ENCODE measurements at places on chromosomes 7 and 10.

DNA sequence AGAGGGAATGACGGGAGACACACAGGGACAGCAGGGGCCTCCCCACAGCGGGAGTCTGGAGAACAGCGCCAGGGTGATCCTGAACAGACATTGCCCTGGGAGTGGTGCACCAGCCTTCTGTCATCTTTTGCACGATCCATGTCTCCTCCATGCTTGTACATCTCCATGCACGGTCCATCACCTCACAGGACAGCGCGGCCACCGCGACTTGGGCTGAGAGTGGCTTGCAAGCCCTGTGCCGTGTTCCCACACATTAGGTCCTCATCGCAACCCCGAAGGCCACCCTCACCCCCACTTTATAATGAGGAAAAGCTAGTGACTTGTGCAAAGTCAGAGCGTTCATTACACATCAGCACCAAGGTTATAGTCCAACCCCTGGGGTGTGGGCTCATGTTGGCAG, 64.7 kb downstream of the CDH23 start:
- no peak for DNase-seq

DNA sequence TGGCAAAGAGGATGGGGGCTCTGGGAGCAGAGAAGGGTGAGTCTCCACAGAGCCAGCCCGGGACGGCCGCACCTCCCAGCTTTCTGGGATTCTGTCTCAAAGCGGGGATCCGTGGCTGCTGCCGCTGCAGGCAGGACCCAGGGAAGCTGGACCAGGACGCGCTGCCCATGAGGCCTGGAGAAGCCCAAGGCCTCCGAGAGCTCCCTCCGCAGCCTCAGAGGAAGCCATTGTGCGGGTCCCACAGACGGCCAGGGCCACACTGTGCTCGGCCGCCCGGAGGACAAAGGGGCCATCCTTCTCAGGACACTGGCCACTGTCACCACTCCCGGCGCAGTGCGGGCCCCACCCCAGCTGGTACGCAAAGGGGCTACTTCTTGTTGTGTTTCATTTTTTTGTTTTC, 79.3 kb upstream of the PDGFA start:
- no peak for DNase-seq

GRCh38 chr7:119514326-119514725, 758.6 kb upstream of the KCND2 start:
- DNase-seq, result no peak

DNA sequence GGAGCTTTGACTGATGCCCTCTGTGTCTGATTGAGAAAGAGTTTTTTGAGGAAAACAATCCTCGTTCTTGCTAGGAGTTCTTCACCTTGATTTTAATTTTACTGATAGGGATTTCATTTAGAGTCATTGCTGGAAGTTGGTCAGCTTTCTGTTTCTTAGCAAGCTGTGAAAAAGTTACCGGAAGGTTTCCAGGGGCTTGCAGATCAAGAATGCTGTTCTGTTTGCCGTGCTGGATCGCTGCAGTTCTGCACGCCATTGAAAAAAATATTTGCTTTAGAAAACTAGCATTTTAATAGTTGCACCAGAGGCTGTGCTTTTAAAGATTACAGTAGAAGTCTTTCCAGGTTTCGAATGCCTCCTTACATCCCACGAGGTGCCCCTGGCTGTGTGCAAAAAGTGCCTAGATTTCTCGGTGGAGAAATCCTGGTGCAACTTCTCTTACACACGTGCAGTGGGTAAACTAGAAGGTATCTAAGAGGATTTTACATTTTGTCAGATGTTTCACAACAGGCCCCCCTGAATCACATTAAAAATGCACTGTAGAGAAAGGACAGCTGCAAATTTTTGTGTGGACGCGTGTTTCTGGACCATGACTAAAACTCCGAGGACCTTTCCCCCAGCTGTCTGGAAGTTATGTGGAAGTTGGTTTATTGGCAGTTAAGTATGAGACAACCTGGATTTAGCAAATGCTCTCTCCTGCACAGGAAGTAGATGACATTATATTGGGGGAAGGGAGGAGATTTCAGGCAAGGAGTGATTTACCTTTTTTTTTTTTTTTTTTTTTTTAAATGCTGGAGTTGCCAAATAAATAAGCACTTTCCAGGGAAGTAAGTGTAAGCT, 5.8 kb downstream of the TCF7L2 start:
- no peak for DNase-seq

DNA sequence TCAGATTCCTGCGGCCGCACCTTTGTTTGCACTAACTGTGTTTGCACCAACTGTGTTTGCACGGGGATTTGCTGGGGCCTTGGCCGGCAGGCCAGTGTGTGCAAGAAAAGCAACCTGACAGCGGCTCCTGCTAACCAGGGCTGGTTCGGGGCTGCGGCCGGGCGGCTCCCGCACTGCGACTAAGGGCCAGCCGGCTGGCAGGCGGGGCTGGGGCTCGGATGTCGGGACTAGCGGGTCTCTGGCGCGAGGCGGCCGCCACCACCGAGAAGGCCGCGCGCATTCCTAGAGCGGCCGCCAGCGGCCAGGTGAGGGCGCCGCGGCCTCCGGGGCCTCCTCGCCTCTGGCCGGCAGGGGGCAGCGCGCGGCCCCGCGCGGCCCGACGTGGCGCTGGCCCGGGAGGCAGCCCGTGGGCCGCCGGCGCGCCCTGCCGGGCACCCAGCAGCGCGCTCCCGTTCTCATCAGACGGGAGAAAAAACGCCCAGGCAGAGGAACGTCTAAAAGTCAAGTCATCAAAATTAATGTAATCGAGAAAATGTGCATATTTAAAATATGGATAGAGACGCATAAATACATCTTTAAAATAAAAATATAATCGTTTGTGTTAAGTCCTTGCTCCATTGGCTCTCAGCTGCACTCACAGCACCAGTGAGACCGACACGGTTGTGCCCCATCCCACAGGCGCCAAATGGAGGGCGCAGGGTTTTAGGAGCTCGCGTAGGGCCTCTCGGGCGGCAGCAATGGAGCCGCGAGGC, 38.5 kb downstream of the ZNF777 start:
- DNase-seq, result peak; percentile 89

DNA sequence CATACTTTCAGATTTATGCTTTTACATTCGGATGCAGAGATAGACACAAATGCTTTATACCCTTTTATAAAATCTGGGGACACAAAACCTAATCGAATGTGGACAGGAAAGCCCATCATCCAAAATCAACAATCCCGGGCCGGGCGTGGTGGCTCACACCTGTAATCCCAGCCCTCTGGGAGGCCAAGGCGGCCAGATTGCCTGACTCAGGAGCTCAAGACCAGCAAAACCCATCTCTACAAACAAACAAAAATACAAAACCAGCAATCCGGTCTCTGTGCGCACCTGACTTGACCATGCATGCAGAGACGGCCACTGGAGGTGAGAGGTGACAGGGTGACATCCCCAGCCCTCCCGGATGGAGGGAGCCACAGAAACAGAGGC, 13.5 kb downstream of the COBL start:
- no peak for DNase-seq

DNA sequence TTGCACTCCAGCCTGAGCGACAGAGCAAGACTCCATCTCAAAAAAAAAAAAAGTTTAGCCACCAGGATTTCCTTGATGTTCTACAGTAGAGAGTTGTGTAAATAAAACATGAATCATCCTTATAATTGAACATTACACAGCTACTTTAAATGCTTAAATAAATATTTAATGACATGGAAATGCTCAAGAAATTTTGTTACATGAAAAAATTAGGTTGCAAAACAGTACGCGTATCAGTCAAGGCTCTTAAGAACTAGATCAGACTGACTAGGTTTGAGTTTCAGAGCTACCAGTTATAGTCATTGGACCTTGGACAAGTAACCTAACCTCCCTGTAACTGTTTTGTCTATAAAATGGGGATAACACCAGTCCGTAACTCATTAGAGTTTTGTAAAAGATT, 38.7 kb upstream of the GSAP start:
- DNase-seq, result no peak

- peak; percentile 54 for DNase-seq
These were observed 97.4 kb downstream of the ELFN1 start for GRCh38 chr7:1767524-1767923.

DNA sequence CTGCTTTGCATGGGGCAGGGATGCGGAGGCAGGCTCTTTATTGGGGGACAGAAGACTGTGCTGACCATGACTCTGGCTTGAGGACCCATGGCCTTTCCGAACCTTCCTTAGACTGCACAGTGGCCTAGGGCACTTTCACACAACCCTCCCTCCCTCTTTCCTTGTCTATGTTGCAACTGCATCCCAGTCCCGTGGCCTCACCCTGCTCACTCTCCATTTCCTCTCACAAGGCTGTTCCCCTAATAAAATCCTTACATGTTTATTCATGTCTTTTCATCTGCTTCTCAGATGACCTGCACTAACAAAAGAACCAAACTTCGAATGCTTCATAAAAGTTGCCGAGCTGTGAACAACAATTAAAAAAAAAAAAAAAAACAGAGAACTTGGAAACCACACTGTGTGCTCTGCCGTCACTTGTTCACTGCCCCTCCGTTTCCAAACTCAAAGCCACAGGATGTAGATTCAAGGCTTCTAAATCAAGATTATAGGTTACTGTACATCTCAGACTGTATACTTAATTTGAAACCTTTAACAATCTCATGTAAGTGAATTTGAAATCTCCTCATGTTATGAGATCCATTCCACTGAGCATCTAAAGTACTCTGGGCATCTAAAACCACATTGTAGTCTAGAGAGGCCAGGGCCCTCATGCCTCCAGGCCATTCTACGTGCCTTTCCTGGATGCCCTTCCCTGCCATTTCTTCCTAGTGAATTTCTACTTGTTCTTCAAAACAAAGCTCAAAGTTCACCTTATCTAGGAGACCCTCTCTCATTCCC, 265.9 kb downstream of the SNX13 start:
- no peak for DNase-seq

GRCh38 chr7:40311307-40311706, 176.5 kb downstream of the SUGCT start:
- no peak for DNase-seq

DNA sequence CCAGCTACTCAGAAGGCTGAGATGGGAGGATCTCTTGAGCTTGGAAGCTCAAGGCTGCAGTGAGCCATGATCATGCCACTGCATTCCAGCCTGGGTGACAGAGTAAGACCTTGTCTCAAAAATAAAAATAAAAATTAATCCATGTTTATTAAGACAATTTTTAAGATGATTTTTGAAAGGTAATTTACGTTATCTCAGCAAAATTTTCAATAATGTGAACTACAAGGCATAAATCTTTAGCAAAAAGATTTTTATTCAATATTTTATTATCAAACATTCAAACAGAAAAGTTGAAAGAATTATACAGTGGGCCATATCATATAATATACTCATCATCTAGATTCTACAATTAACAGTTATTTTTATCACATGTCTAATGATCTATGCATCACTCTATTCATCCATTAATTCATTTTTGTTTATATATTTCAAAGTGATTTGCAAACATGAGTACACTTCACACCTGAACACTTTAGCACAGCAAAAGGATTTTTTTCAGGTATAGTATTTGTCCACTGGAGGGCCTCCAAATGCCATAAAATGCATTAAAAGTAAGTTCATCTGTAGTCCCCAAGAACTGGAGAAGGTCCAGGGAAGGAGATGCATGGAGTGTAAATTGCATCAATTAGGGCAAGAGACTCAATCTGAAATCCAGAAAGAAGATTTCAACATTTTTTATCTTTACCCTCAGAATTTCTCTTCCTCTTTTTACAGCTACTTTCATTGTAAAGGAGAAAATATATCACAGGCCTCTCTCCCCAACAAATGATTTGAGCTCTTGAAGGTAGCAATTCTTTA, 38.6 kb upstream of the RSBN1L start:
- DNase-seq, result peak; percentile 77

- peak; percentile 50 for DNase-seq
These were observed 103.2 kb downstream of the NRG3 start for GRCh38 chr10:81978238-81978637.

- DNase-seq, result peak; percentile 15
These were observed 227.4 kb downstream of the TCERG1L start for GRCh38 chr10:131083915-131084790.

DNA sequence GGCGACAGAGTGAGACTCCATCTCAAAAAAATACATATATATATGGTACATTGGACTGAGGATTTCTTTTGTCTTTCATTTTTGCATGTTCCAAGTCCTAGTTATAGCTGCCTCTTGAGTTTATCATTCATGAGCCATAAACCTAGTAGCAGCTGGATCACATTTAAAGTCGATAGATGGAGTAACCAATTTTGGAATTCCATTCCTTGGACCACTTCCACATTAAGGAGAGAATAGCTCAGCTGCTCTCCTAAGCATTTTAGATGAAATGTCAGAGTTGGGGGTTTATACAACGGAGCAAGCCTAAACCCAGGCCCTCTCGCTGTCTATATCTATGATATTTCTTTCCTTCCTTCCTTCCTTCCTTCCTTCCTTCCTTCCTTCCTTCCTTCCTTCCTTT, 141.2 kb downstream of the LYZL1 start:
- DNase-seq, result no peak

DNA sequence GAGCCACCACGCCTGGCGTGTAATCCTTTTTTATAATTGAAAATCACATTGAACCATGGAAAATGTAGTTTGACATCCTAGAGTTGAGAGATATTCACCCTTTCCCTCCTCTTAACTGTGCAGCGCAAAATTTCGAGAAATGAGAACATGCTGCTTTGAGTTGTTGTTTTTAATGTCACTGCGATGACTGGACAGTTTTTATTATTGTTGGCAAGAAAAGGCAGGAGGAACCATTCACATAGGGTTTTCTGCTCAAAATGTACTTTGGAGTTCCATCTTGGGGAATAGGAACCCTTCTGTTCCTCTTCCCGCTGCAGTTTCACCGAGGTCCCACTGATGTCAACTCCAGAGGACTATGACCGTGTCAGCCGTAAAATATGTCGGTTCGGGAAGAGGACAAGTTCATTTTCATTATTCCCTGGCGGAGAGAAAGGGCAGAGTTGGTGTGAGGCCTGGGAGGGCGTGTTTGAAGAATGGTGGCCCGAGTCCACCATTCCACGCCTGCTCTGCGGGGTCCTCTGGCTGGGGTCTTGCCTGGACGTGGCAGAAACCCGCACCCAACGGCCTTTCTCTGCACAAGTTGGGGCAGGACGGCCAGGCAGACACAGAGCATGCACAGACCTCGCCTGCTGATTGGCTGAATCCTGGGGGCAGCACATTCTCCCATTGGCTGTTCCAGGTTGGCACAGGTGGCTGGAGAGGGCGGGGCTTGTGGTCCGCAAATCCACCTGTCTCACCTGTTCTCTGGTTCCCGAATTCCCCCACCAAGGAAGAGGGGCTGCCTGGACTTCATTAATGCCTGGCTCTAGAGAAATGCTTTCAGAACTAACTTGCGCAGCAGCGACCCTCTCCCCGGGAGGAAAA, 105.1 kb upstream of the TCF7L2 start:
- no peak for DNase-seq

- no peak for DNase-seq
These were observed 65.2 kb upstream of the PODXL start for GRCh38 chr7:131621652-131622051.

DNA sequence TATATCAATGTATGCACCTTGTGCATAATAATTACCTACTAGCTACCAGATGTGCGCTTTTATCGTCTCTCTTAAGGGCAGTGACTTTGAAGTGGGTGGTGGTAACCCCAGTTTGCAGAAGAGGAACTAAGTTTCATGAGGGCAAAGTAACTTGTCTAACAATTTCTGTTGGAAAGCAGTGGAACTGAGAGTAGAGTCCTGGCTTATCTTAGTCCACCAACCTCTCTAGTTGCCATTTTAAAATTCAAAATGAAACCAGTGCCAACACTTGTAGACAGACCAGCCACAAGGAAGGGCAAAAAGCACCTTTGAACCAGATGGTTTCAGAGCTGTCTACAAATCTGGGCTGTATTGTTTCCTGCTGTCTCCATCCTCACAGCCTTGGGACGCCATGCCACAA, 32.0 kb upstream of the RBM20 start:
- no peak for DNase-seq
